ENCODE measurements at places on chromosomes 3 and 15.

GRCh38 chr15:72564091-72564490 is 90.0 kb downstream of the ARIH1 start:
- no peak for DNase-seq

- DNase-seq = no peak
Observed at GRCh38 chr3:1677576-1678156, 421.0 kb upstream of the CNTN4 start.

- DNase-seq = no peak
Observed at GRCh38 chr15:35737441-35737840, 191.5 kb upstream of the DPH6 start.

DNA sequence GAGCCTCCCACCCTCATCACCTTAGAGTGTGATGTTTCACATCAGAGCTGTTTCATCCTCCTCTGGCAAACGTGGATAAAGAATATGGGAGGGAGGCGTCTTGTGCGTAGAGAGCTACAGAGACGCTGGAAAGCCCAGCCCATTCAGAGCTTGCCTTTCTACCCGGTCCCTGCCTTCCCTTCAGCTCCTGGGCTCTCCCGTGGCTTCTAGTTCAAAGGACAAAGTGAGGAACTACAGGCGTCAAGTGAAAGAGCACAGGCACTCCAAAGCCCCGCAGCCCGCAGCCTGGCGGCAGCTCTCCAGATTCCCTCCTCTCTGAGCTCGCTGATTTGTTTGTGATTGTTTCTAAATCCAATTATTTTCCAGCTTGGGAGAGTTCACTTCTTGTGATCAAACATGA is 197.1 kb upstream of the IGF1R start:
- no peak for DNase-seq

- DNase-seq = no peak
Observed at GRCh38 chr3:13954266-13954665, 74.4 kb upstream of the WNT7A start.

GRCh38 chr15:78347586-78348543 is 7.7 kb downstream of the CRABP1 start:
- no peak for DNase-seq

DNA sequence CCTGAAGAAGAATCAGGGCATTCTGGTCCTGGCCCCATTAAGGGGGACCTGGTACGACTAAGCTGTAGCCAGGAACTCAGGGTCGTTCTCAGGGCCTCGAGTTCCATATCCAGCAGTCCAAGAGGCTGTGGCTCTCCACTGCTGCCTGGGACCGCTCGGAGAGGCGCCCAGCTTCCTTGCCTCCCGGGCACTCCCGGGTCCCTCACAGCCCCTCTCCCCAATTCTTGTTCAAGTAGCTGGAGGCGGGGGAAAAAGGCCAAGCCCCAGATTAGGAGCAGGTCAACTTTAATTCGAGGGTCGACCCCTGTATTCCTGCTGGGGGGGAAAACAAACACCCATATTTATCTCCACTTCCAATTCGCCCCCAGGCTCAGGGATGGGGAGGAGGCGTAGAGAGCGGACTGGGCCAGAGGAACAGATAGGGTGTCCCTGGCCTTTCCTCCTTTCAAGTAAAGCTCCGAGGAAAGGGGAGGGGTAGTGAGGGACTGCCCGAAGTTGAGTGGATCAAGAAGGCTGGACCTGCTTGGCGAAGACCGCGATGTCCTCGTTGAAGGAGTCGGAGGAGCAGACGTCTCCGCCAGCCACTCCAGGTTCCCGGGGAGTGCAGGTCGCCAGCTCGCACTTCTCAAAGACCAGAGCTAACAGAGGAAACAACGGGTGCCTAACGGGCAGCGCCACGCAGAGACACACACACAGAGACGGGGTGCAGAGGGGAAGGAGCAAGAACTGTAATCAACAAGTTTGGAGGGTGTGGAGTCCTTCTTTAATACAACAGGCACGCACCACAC is 4.4 kb downstream of the MEIS2 start:
- DNase-seq = no peak

DNA sequence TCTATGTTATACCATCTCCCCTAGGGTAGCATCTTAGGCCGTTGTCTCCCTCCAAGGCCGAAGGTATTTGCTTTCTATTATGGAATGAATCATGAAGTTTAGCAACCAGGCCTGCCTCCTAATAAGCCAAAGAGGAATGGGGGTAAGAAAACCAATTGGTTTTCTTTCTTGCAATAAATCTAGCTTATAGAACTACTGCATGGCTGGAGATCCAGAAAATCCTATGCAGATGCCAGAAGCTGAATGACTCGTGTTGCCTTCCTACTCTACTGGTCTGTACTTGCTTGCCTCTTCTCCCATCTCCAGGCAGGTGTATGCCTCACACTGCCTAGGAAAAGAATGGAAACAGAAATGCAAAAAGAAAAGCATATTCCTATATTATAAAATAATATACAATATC is 31.1 kb upstream of the IL16 start:
- DNase-seq = no peak

GRCh38 chr15:96348112-96349027 is 17.9 kb downstream of the NR2F2 start:
- no peak for DNase-seq

DNA sequence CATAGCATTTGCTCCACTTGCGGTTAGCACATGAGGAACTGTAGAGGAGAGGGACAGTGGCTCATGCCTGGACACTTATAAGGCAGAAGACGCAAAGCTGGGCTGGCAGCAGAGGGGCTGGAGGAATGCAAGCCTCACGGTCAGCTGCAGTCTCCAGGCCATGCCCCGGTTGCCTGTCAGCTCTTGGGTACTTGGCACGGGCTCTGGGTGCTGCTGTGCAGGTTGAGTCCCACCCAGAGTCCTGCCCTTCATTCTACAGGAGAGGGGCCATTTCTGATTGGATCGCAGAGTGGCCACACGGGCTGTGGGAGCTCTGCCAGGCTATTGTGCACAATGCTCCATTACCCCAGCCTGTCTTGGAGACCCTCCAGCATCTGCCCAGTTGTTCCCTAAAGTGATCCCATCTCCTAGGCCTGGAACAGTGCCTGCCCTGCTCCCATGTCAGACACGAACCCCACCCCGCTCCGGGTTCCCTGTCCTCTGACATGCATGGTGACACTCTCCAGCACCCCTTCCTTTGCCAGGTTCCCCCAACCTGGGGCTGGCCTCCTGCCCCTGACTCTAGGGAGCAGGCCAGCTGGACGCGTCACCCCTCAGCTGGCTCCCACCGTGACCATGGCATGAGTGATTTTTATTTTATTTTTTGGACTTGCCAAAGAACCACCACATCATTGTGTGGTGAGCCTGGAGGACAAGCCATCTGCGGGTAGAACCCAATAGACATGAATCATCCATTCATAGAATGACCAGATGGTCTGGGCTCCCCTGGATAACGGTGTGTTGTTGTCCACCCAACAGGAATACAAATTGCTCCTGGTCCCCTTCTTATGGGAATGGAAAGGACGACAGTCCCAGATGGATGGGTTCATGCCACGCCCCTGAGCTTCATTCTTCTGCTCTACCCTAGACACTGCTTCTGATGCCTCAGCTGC is 51.0 kb upstream of the KLF13 start:
- DNase-seq = no peak

DNA sequence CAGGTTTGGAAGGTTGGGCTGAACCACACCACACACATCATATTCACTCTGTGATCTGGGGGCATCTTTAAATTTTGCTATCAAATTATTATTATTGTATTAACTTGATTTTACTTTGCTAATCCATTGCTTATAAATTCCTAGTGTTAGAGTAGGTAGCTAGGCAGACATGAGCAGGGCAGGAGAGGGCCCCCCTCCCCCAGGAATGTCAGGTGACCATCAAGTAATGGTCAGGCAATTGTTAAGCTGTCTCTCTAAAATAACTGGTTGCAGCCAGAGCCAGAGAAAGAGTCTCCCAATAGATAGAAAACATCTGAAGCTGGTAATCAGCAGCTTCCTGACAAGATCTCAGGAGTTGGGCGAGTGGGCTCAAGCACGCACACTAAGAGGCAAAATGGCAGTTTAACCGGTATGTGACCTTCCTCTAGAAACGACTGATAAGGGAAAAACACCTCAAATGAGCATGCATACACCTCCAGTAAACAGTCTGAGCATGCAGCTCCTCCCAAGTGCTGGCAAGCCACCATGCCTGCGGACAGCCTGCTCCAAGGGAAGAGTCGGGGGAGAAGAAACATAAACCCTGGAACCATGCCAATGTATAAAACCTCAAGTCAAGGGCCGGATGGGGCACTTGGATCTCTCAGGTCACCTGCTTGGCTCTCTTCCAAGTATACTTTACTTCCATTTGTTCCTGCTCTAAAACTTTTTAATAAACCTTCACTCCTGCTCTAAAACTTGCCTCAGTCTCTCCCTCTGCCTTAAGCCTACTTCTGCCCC is 3.1 kb upstream of the CXCR6 start:
- DNase-seq = no peak

GRCh38 chr15:76976572-76977270 is 18.2 kb upstream of the PSTPIP1 start:
- DNase-seq = no peak

DNA sequence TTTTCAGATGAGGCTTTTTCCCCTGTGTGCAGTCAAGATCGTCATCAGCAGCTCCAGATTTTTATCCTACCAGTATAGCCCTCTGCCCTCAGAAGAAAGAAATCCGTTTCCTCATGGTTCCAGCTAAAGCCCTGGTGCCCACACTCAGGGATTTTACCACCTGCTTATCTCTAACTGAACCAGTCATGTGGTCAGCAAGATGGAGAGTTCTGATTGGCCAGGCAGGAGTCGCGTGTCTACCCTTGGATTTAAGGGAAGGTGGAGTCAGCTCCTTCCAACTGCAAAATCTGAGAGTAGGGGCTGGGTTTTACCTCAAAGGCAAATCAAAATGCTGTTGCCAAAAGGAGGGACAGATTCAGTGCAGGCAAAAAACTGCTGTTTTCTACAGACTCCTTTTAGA is 135.3 kb downstream of the LRTM1 start:
- DNase-seq = no peak

Measured in stimulated activated CD4-positive, alpha-beta T cell treated with anti-CD3 and anti-CD28 coated beads, Interleukin-2, amount 100 ng/mL, for 48 hours (primary cell).